ENCODE measurements at places on chromosomes 2 and 18.

DNA sequence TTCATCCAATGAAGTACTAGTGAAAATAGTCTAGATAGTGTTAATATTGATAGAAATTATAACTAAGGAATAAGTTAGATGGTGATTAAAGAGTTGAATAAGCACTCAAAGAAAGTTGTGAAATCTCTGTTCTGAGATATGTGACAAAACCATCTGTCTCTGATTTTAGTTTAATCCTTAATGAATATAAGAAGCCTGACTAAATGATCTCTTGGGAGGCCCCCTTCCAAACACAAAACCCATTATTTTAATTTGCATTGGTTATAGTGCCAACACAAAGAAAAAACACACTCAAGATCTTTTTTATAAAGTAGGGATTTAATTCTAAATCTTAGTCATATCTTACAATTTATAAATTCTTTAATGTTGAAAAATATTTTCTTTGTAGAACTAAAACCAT is 34.0 kb downstream of the SCN2A start:
- DNase-seq, result no peak

DNA sequence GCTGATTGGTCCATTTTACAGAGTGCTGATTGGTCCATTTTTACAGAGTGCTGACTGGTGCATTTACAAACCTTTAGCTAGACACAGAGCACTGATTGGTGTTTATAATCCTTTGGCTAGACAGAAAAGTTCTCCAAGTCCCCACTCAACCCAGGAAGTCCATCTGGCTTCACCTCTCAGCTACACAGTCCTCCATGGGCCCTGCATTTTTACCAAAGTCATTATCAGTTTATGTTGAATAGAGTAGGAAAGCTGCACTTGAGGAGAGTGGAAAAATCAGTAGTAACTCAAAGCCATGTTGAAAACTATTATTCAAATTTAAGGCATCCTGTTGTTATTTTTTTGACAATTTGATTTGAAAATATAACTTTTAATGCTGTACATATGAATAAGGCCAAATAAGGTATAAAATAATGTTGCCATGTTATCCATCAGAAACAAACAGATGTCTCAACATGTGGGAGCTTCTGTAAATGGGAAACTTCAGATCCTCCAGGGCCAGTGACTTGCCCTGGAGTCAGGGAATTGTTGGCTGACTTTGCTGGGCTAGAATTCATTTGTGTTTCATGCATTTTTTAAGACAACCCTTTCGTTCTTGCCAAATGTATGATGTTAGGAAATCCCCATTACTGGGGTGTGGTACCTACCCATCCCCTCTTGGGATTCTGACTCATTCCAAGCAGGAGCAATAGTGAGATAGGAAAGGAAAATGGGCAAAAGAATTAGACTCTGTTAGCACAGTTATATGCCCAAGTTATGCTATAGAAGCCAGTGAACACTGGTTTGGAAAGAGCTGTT is 37.8 kb upstream of the CCDC195 start:
- no peak for DNase-seq

DNA sequence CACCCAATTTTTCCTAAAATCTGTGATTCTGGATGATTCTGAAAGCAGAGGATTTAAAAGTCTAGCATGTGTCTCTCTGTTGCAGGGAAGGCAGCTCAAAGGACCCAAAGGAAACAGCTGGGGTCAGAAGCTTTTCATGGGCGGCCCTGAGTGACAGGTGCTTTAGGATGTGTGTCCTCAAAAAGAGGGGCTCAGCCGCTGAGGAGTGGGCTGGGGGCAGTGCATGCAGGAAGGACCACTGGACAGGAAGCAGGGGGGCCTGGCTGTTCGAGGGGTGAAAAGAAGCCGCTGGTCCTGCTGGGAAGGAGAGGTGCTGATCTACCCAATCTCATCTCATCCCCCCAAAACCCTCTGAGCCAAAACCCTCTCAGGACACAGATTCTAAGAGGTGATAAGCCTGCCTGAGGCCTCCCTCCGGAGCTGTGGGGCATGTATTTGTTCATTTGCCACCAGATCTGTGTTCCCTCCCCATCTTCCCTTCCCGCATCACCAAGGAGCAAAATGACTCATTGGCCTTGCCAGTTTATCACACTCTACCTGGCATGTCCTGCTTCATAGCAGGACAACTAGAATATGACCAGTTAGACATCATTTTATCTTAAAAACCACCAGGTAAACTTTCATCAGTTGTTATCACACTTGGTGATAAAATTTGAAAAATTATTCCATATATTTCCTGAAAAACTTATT is 98.8 kb upstream of the MGAT4A start:
- DNase-seq, result no peak

DNA sequence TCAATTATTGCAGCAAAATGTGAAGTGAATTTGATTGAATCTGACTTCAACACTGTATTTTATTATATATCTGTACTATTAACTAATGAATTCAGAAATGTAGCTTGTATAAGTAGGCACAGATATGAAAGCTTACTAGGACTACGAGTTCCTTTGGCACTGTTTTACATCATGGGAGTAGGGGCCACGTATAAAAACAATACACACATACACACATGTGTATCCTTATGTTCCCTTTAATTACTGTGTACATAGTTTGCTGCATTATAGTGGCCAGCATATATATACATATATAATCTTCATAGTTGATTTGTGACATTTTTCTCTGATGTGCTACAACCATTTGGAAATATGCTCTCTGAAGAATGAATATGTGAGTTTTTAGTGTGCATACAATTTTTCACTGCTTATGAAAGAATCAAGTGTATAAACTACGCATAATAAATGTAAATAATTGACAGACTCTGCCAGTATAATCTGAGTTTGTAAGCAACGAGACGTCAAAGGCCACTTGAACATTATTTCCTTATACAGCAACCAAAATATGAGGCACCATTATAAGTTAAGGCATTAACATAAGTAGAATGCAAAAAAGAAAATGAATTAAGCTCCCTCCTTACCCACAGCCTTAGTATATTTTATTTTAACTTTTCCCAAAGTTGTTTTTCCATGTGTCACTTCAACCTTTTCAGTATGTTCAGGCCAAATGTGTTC is 98.1 kb upstream of the GALNT5 start:
- no peak for DNase-seq

- no peak for DNase-seq
These were observed 16.4 kb downstream of the RSAD2 start for GRCh38 chr2:6893876-6894482.

DNA sequence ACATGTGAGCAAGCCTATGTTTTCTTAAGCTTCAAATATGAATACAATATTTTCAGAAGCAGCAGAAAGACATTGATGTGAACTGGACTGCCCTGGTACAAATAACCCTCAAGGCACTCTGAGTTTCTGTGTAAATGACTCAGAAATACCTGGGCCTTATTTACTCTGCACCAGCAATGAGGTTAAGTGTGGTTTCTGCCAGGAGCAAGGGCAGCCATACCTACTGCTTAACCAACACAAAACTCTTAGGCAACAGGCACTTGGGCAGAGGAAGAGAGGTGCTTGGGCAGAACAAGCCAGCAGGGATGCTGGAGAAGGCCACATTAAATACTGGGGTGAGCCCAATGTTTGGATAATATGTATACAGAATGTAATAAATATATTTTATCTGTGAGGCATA is 29.4 kb upstream of the ARL5A start:
- DNase-seq, result no peak

GRCh38 chr2:145460112-145460511 is 940.2 kb upstream of the ZEB2 start:
- no peak for DNase-seq

- DNase-seq, result no peak
These were observed 86.9 kb downstream of the RDH14 start for GRCh38 chr2:18473241-18474181.

- DNase-seq, result no peak
These were observed 177.9 kb downstream of the CYRIA start for GRCh38 chr2:16487686-16488085.

Data from activated naive CD4-positive, alpha-beta T cell treated with Interleukin-2 at 50 U/mL for 16 hours (primary cell).